ENCODE measurements at places on chromosomes 3 and 15. TPM values are rescaled to one million over a fixed set of nuclear protein-coding genes. Genes with fewer than 3 reads are reported as not detected.

GRCh38 chr3:112786002-112786590 is 60.6 kb downstream of the CD200R1L start:
- DNase-seq, result no peak

Gene PLA2G4D
- not detected for total RNA-seq

- DNase-seq, result no peak
Measured at GRCh38 chr3:62467966-62468722, 94.8 kb upstream of the FEZF2 start.

DNA sequence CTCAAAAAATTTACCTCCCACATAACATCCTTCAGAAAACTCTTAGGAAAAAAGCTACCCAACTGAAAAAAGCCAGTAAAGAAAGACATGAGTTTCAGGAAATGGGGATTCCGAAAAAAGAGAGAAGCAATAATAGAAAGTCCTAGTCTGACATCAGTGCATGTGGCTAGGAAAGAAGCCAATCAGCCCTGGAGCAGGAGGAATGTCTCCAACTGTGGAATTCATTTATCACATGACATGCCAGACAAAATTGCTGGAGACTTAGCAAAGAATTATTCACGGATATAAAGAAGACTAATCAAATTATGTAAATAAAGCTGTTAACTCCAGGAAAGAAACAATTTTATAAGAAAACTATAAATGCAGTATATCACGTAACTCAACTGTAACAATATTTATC is 258.9 kb upstream of the RARB start:
- no peak for DNase-seq

DNA sequence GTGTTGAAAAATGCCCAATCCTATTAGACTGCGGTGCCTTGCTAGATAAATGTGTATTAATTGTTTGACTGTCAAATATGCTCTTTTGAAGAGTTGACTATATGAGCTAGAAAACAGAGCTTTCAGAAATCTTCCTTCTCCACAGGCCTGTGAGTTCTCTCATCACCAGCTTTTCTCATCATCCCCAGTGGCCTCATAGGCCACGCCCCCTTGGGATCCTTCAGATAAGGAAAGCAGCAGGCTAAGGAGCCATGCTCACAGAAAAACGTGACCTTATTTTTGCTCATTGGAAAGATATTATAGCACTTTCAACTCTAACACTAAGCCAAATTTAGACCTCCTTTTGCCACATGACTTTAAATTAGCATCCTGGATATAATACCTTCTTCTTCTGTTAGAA is 514.4 kb upstream of the ARRDC4 start:
- DNase-seq, result no peak

Gene GABRR3
- total RNA-seq, result not detected

- no peak for DNase-seq
Measured at GRCh38 chr3:116870379-116870778, 160.8 kb downstream of the TUSC7 start.

DNA sequence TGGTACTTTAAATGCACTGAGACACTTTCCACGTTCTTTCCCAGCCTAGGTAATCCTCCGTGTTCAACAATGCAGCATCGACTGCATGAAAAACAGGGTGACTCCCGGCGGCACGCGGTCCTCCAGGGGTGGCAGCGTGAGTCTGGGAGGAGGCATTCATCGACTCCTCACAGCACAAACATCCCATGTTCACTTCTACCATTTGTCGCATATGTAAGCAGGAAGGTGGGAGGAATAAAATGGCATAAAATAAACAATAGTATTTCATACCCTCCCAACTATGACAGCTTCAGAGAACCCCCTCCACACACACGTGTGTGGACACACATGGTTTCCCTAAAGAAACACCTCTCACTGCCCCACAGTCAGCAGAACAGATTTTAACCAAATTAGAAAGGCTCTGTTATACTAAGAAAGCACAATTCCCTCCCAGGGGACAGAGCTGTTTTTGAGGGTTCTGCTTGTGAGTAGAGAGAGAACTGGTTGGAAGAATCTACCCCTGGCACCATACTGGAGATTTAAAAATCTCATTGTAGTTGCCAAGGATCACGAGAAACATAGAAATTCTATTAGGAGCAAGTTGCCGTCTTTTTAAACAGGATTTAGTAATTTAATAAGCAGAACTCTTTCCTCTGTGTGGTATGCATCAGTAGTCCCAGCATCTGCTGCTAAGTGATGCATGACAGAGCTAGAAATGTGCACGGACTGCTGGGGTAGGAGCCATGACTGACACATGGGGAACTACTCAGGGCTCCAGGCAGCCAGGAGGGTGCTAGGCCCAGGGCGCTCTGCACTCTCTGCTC is 6.0 kb downstream of the FAM43A start:
- no peak for DNase-seq

Gene SENP8
- total RNA-seq, result 1.8 TPM

Gene TMEM158
- total RNA-seq, result 3.0 TPM

GRCh38 chr3:11982341-11982941 is 21.7 kb upstream of the SYN2 start:
- no peak for DNase-seq

DNA sequence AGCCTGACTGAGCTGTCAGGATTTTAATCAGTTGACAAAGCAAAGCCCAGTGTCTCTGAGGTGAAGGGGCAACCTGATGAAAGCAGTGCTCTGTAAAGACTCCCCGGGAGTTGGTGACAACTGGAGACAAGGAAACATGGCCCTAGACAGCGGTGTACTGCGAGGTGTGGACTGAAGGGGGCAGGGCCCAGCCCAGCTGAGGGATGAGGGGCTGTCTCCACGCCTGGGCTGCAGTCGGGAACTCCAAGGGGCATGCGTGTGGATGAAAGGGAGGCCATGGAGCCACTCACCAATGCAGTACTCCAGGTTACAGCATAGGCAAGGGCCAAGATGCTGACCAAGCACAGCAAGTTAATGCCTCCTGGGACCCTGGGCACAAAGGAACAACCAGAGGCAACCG is 45.1 kb downstream of the SCAP start:
- peak; percentile 36 for DNase-seq

Gene ISL2
- total RNA-seq, result not detected

- no peak for DNase-seq
Measured at GRCh38 chr3:62287392-62287927, 85.9 kb downstream of the FEZF2 start.

GRCh38 chr3:4988983-4989834 is 10.0 kb downstream of the BHLHE40 start:
- DNase-seq, result peak; percentile 67
